ENCODE measurements at places on chromosomes 12 and 14. TPM values are rescaled to one million over a fixed set of nuclear protein-coding genes. Genes with fewer than 3 reads are reported as not detected.

DNA sequence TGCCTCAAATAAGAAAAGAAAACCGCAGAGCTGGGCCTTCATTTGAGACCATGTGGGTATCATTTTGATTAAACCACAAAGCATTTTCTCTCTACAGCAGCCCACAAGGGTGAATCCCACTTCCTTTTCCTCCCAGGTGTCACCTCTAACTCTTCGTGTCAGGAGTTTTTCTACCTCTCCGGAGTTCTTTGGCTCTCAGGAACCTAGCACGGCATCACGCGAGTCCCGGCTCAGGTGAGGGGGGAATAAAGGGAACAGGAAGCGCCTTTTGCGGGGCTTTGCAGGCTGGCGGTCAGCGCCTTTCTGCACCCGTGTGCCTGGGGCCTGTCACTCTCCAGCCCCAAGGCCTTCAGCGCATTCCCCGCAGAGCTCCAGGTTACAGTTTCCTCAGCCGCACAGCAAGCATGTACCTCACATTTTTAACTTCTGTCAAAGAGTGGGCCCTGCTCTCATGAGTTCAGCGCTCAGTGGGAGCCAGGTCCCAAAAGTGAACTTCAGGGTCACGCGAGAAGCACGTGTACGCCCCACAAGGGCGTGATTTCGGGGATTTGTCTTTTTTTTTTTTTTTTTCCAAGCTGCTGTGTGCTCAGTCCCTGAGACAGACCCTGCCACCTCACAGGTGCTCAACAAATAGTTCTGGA, 740 bp upstream of the PRPF40B start:
- DNase-seq: no peak
- H3K27ac ChIP-seq: peak overlapping the region; percentile 25
- peaks cover 26% of the 10 kb centered on the region for H3K4me1 ChIP-seq
- H3K4me3 ChIP-seq: peak overlapping the region; percentile 68
- no peaks in the 10 kb centered on the region for H3K36me3 ChIP-seq

DNA sequence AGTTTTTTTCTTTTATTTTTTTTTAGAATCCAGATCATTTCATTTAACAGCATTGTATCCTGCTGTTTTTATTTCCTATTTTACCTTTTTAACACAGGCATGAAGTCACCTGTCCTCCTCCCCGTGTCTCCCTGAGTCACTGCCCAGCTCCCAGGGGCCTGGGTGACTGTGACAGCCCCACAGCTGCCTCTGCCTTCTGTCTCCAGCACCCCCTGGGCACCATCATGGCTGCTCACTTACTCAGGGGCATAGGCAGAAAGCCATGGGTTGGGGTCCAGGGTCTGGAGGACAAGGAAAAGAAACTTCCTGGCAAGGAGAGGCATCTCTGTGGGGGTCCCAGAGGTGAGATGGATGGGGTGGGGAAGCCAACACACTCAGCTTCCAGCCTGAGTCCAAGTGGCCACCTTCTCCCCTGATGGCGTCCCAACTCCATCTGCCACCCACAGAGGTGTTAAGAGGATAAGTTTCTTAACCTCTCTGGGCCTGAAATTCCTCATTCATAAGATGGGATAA, 25.3 kb downstream of the TMEM63C start:
- H3K36me3 ChIP-seq: no peaks in the 10 kb centered on the region
- H3K4me3 ChIP-seq: no peak overlapping the region
- no peak for DNase-seq
- H3K27ac ChIP-seq: no peak overlapping the region

- no peaks in the 10 kb centered on the region for H3K27me3 ChIP-seq
- no peaks in the 10 kb centered on the region for H3K4me1 ChIP-seq
- no peak overlapping the region for H3K4me3 ChIP-seq
- H3K36me3 ChIP-seq: no peaks in the 10 kb centered on the region
Observed at GRCh38 chr12:24478254-24478653, 470.6 kb downstream of the BCAT1 start.

- no peak overlapping the region for H3K4me3 ChIP-seq
- no peak for DNase-seq
- no peaks in the 10 kb centered on the region for H3K36me3 ChIP-seq
- no peaks in the 10 kb centered on the region for H3K4me1 ChIP-seq
- peaks cover 4% of the 10 kb centered on the region for H3K27me3 ChIP-seq
- H3K27ac ChIP-seq: no peak overlapping the region
Observed at GRCh38 chr12:107129315-107129930, 36.1 kb upstream of the CRY1 start.

GRCh38 chr14:63401646-63402045, 82.9 kb upstream of the GPHB5 start:
- no peak overlapping the region for H3K27ac ChIP-seq
- H3K27me3 ChIP-seq: no peaks in the 10 kb centered on the region
- peaks cover 3% of the 10 kb centered on the region for H3K36me3 ChIP-seq
- no peak for DNase-seq
- no peaks in the 10 kb centered on the region for H3K4me1 ChIP-seq
- no peak overlapping the region for H3K4me3 ChIP-seq

DNA sequence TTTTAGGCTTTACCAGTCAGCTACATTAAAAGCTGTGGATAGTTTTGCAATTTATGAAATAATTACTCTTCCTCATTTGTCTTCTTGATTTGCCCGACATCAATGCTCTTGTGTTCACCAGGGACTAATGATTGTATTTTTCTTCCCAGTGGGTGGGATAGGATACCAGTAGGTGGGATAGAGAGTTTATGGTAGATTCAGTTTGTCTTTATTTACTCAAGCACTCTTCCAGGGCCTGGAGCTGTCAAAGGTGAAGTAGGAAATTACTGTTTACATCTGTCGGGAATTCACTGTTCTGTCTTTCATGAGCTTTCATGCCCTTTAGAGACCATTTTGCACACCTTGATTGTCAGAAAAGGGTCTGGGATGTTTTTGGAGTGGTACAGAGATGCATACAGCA, 36.6 kb downstream of the ETV6 start:
- H3K27ac ChIP-seq: no peak overlapping the region
- H3K4me3 ChIP-seq: no peak overlapping the region
- no peaks in the 10 kb centered on the region for H3K36me3 ChIP-seq
- no peaks in the 10 kb centered on the region for H3K27me3 ChIP-seq
- peaks cover 2% of the 10 kb centered on the region for H3K4me1 ChIP-seq

- H3K36me3 ChIP-seq: no peaks in the 10 kb centered on the region
- DNase-seq: peak; percentile 98
- H3K27me3 ChIP-seq: no peaks in the 10 kb centered on the region
- peaks cover 27% of the 10 kb centered on the region for H3K4me1 ChIP-seq
- H3K4me3 ChIP-seq: no peak overlapping the region
Observed at GRCh38 chr12:104177663-104178501, 37.7 kb upstream of the TXNRD1 start.

DNA sequence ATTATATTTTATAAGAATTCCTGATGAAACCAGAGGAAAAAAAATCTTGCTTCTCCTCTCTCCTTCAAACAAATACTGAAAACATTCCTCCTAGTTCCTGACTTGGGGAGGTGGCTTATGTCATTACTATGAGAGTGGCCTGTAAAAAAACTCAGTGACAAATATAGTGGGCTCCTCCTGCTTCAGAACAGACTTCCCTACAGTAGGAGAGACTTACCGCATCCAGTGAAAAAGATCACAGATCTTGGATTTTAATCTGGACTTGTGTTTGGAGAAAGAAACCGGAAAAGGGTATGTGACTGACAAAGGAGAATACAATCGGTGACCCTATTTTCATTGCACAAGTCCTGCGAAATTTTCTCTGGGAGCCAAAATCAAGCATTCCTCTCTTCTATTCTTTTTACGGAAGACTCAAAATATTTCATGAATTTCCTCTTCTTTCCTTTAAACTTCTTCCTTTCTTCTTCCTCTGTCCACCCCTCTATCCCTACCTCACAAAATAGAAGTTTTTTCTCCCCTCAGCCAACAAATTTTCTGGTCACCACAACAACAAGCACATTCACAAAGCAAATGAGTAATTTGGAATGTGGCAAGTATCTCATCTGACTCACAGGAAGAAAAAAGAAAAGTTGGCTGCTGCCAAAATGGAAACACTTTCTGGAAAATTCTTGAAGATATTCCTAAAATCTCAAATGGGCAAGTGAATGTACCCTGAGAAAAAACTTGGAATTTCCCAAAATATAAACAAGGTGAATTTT, 185.1 kb upstream of the CDKN3 start:
- peak; percentile 94 for DNase-seq
- H3K27me3 ChIP-seq: no peaks in the 10 kb centered on the region
- H3K4me3 ChIP-seq: peak overlapping the region; percentile 7
- H3K27ac ChIP-seq: peak overlapping the region; percentile 94
- H3K36me3 ChIP-seq: no peaks in the 10 kb centered on the region
- H3K4me1 ChIP-seq: peaks cover 56% of the 10 kb centered on the region

DNA sequence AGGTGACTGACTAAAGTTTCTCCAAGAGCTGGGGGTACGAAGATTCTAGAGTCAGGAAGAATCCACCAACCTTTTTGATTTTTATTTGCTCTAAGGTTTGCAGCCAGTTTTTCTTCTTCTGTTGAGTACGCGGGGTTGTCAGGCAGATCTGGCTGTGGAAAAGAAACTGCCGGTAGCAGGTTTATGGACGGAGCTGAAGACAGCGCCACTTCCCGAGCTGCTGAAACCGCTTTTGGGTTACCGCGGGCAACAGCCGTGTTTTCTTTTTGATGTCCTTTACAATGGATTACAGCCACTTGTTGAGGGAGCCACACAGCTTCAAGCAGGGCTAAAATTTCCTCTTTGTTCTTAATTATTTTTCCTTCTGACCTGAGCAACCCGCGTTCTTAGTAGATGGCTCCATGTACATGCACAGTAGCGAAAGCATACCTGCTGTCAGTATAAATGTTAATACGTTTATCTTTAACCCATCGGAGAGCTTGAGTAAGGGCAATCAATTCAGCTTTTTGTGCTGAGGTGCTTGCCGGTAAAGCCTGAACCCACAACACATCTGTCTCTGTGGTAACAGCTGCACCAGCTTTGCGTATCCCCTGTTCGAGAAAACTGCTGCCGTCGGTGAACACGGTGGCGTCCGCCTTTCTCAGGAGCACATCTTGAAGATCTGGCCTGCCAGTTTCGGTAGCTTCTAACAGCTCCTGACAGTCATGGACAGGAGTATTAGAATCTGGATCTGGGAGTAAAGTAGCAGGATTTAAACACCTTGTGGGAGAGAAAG, 674.3 kb downstream of the TMEM121 start:
- no peaks in the 10 kb centered on the region for H3K4me1 ChIP-seq
- no peaks in the 10 kb centered on the region for H3K27me3 ChIP-seq
- no peak for DNase-seq
- H3K36me3 ChIP-seq: no peaks in the 10 kb centered on the region
- H3K27ac ChIP-seq: no peak overlapping the region

- no peak overlapping the region for H3K4me3 ChIP-seq
- H3K27ac ChIP-seq: no peak overlapping the region
- H3K36me3 ChIP-seq: no peaks in the 10 kb centered on the region
- no peak for DNase-seq
- no peaks in the 10 kb centered on the region for H3K4me1 ChIP-seq
Observed at GRCh38 chr14:93537951-93538350, 107.2 kb downstream of the UNC79 start.

Gene CS
- 171 TPM for total RNA-seq

Gene RGS6
- total RNA-seq: 0.34 TPM

Gene CSRNP2
- total RNA-seq: 61.6 TPM

Gene CDH24
- total RNA-seq: 17.4 TPM

Gene DPPA3
- not detected for total RNA-seq

Gene MIP
- not detected for total RNA-seq
